SW480 (cell line): ENCODE measurements at places on chromosomes 6 and 20.

DNA sequence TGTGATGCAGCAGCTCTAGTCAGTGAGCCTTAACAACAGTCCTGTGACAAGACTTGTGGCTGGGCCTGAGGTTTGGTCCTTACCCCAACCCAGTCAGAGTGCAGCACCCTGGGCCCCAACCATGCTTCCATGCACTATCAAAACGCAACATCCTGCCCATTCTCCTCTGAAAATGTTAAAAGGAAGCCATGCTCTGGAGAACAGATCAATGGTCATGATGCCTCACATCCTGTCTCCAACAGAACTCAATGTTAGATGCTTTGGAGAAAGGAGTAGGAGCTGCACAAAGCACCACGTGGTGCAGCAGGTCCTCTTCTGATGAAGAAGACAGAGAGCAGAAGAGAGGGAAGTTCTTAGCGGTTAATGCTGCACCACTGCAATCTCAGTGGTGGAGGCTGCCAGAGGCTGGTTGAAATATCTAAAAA is 41.9 kb downstream of the TRAM2 start:
- no peak for DNase-seq

GRCh38 chr6:119497988-119498727 is 148.6 kb upstream of the MAN1A1 start:
- DNase-seq: no peak

GRCh38 chr6:159760602-159761057 is 1.2 kb upstream of the ACAT2 start:
- peak; percentile 61 for DNase-seq

DNA sequence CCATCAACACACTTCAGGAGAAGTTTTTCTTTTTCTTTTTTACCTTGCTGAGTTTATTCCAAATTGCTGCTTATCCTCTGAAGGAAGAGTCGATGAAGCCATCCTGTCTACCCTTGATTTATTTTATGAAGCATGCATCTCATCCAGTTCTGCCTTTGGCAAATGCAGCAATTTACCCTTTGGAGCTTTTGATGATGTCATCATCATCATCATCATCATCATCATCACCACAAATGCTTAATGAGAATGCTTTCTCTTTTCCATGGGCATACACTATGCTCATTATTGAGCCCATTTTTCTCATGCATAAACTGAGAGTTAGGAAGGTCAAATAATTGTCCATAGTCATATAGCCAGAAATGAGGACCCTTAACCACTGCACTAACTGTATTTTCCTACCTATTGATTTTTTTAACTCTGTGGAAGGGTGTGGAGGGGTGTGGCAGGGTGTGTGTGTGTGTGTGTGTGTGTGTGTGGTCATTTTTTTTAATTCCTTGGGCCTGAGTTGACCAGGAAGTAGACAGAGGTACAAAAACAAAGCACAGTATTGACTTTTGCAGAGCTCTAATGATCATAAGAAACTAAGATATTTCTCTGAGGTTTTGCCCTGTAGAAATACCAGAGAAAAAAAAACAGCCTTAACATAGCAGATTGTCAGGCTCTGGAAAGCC is 82.8 kb downstream of the COL9A1 start:
- DNase-seq: peak; percentile 23

DNA sequence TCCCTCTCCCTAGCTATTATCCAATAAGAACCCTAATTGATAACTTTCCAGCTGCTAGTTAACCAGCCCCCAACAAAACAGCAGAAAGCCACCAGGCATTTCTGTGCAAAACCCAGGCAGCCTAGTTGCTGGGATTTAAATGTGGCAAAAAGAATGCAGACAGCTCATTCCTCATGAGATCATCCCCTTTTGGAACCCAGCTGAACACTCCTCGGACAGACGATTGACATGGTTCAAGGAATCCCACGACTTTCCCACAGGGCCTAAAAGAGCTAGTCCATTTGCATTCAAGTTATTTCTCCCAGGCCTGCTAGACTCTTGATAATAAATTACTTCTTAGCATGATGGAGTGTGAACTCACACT is 24.0 kb downstream of the JAG1 start:
- DNase-seq: no peak

DNA sequence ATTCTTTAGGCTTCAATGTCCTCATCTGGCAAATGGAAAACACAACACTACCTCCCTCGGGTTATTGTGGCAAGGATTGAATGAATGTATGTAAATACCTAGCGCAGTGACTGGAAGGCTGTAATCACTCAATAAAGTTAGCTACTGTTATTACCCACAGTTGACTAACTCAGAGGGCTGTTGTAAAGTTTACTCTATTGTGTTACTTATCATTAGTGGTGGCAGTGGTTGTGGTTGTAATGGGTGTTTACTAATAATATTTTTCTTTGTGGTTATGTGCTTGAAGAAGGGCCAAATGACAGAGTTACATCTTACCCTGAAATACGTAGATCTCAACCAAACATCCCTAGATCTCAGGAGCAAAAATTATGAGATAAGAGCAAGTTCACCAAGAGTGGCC is 42.0 kb upstream of the PXDC1 start:
- DNase-seq: no peak

DNA sequence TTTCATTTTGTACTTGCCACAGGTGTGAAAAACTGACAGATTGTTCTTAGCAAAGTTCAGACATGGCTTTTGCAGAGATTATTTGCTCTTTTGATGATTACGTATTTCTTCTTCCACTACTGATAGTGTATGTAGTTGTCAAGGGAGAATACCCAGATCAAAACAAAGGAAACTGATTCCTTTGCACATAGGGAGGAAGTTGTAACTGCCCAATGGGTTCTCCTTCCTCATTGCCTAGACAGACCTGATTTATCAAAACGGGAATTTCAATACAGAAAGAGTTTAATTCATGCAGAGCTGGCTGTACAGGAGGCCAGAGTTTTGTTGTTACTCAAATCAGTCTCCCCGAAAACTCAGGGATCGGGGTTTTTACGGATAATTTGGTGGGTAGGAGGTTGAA is 214.7 kb downstream of the BCAS1 start:
- DNase-seq: no peak

DNA sequence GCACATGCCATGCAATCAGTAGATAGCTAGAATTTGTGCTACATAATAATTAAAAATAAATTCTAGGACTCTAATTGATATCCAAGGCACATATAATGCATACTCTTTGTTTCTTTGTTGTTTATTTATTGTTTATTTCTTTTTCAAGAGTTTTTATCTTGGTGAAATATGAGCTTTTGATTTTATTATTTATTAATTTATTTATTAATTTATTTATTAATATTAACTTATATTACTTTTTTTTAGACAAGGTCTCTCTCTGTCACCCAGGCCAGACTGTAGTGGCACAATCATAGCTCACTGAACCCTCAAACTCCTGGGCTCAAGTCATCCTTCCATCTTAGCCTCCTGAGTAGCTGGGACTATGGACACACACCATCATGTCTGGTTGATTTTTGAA is 519.9 kb downstream of the HAO1 start:
- no peak for DNase-seq

- no peak for DNase-seq
These were observed 9.9 kb downstream of the NR2E1 start for GRCh38 chr6:108175592-108176279.

DNA sequence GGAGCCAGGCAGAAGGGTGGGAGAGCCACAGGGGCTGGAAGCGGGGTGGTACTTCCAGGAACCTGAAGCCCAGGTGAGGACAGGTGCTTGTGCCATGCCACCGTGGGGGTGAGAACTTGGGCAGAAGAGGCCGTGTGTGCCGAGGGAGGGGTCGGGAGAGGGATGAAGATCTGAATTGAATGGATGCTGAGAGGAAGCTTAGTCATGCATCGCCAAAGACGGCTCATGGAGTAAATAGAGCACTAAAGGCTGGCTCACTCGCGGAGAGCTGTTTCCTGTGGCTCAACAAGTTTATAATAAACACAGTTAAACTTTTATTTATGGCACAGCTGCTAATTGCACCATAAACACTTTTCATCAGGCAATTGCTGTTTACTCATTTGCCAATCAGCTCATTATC is 21.7 kb upstream of the MYT1 start:
- DNase-seq: no peak

GRCh38 chr6:78942446-78942845 is 75.1 kb downstream of the IRAK1BP1 start:
- no peak for DNase-seq

GRCh38 chr6:70874181-70874913 is 82.5 kb downstream of the B3GAT2 start:
- DNase-seq: no peak

GRCh38 chr20:58436868-58437645 is 48.0 kb downstream of the VAPB start:
- peak; percentile 80 for DNase-seq

GRCh38 chr6:166494757-166495486 is 91.6 kb downstream of the RAMACL start:
- no peak for DNase-seq

GRCh38 chr20:36856195-36856594 is 19.7 kb upstream of the TLDC2 start:
- DNase-seq: no peak

DNA sequence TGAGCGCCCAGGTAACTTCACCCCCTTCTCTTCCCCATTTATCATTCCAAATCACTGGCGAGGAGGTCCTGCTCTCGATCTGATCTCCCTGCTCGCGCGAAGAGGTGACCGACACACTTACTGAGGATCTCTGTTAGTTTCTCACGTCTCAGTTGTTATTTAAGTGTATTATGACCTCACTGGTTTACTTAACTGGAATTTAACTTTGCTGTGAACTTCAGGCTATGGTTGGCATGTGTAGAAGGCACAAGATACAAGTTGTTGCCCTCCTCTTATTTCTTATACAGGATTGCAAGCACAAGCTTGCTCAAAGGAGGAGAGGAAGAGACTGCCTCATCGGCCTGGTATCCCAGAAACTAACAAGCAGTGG is 1.2 kb downstream of the RNF217 start:
- DNase-seq: no peak

- no peak for DNase-seq
These were observed 19.3 kb downstream of the RAET1L start for GRCh38 chr6:150005761-150006651.

GRCh38 chr6:92231171-92231701 is 1188.1 kb downstream of the EPHA7 start:
- DNase-seq: no peak

- no peak for DNase-seq
These were observed 55.6 kb downstream of the DSTN start for GRCh38 chr20:17625246-17626051.

GRCh38 chr6:165632194-165632593 is 30.8 kb downstream of the PDE10A start:
- DNase-seq: no peak

- DNase-seq: peak; percentile 86
These were observed 80.2 kb downstream of the ANKEF1 start for GRCh38 chr20:10115021-10115420.

DNA sequence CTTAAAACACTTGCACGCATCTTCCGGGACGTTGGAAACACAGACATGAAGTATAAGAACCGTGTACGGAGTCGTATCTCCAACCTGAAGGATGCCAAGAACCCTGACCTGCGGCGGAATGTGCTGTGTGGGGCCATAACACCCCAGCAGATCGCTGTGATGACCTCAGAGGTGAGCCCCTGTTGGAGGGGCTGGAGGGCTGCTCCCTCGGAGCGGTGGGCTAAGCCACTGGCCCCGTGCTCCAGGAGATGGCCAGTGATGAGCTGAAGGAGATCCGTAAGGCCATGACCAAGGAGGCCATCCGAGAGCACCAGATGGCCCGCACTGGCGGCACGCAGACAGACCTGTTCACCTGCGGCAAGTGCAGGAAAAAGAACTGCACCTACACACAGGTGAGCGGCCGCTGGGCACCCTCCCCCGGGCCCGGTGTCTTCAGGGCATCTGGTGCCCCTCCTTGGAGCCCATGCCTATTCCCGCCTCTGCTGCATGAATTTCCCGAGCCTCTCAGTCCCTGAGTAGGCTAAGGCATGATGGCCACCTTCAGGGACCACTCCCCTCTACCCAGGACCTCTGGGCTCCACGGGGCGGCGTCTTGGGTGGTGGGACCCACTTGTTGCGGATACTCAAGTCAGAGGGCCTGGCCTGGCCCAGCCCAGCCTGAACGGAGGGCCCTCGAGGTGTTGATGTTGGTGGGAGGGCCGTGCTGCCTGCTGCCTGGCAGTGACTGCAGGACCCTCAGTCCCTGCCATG is 7.4 kb downstream of the TCEA2 start:
- DNase-seq: no peak

DNA sequence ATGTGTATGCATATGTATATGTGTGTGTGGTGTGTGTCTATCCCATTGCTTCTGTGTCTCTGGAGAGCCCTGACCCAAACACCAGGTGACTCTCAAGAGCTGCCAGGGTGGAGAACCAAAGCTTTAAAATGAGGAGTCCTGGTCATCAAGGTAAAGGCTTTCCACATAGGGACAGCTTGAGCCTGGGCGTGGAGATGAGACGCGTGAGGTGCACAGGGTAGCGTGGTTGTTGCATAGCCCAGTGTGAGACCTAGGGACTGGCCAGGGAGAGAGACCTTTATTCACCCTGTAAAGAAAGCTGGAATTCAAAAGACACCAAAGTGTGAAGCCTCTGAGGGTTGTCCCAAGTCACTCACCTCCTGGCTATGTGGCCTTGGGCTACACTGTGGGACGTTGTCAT is 149.1 kb downstream of the SYCP2 start:
- DNase-seq: no peak

- peak; percentile 47 for DNase-seq
These were observed 12.5 kb downstream of the PTK7 start for GRCh38 chr6:43088654-43089056.

DNA sequence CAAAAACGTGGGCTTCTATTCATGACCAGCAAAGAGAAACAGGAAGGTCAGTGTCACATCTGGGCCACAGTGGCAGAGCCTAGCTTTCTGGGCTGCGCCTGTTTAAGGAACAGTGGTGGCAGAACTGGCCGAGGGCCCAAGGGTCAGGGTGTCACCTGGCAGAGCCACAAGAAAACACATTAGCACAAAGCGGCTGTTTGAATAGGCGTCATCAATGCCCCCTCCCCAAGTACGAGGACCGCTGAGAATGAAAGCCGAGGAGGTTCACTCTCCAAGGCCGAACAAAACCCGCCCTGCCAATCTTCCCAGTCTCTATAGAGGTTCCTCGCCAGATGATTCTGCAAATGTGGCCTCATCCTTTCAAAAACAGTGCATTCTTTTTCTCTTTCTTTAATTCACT is 125.2 kb upstream of the TRAF3IP2 start:
- no peak for DNase-seq

DNA sequence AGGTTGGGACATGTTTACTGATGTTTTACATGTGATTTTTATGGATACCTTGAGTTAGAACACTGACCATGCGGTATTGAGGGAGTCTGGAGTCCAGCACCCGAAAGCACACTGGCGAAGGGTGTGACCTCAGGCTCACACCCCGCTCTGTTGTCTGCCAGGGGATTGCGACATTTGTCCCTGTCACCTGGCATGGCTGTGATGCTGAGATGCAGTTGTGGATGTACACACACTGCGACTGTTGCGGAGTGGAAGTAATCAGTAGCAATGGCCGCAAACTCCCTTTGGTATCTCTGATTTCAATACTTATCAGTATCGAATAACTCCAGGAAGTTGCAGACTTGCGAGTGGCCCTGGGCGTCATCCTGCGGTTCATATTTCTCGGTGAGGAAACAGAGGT is 43.2 kb downstream of the CDH4 start:
- no peak for DNase-seq
